ENCODE measurements at places on chromosomes 3 and 15.
A peak's percentile ranks its signal among the peaks of the same experiment; 100 is the strongest.

GRCh38 chr15:90000186-90001001 is 730 bp upstream of the ZNF710 start:
- DNase-seq = no peak

- no peak for DNase-seq
These were observed 54.4 kb downstream of the CNTN4 start for GRCh38 chr3:2153053-2153452.

DNA sequence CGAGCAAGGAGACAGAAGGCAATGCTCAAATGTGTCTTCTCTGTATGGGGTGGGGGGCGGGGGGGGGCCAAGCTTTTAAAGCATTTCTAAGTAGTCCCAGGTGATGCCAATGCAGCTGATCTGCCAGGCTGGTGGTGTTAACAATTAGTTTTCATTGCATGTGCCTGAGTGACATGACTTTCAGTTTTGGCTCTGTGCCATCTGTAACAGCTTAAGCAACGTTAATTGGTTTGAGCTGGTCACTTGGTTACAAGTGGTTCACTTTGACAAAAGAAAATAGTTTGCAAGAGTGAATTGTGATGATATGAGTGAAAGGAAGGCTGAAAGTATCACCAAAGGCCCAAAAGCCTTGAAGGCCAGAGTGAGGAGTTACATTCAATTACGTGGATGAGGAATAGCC is 26.4 kb upstream of the LRIG1 start:
- DNase-seq = no peak

DNA sequence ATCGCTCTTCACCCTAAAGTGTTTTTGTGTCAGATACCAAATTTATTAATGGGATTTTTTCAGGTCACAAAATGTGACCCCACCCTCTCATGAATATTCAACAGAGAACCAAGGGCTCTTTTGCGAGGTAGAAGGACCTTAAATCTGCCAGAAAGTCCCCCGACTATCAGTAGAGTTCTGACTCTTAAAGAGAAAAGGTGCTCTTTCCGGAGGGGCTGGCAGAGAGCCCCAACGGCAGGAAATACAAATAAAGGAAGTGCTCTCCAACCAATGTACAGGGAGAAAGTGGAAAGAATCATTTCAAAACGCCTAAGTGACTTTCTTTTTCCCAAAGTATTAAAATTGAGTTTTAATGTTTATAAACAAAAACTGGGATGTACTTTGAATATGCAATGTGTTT is 517.2 kb downstream of the FOXP1 start:
- peak; percentile 61 for DNase-seq

- DNase-seq = peak; percentile 39
These were observed 11.2 kb downstream of the C3orf52 start for GRCh38 chr3:112097378-112097777.

GRCh38 chr3:74564560-74564959 is 49.9 kb downstream of the CNTN3 start:
- no peak for DNase-seq
